Activated T-cell treated with anti-CD3 and anti-CD28 coated beads, Interleukin-2, amount 50 U/mL, for 72 hours (primary cell): ENCODE measurements at places on chromosomes 2 and 18. TPM values are rescaled to one million over a fixed set of nuclear protein-coding genes. Genes with fewer than 3 reads are reported as not detected.

AMER3 gene
- total RNA-seq, result not detected

NCKAP5 gene
- total RNA-seq, result not detected

ZC3H8 gene
- total RNA-seq, result 31.7 TPM

GRCh38 chr2:189407281-189408209 lies 33.7 kb upstream of the WDR75 start:
- no peak for DNase-seq
- H3K4me3 ChIP-seq, result peak overlapping the region; percentile 37
- H3K36me3 ChIP-seq, result no peaks in the 10 kb centered on the region
- peak overlapping the region; percentile 28 for H3K27ac ChIP-seq
- no peaks in the 10 kb centered on the region for H3K27me3 ChIP-seq

DNA sequence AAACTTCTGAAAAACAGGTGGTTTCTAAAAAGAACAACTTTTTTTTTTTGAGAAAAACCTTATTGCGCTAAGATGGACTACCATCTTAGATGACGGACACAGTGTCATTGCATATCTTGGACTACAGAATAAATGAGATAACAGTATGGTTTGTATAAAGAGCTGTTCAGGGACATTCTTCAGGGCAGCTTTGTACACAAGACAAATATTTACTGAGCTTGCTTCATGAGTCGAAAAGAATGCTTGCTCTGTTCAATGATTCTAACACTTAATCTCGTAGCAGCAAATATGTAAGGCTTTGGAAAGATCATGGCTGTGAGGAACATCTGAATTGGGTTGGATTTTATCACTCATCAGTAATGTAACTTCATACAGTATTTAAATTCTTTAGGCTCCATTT lies 282.5 kb upstream of the CWC22 start:
- no peak overlapping the region for H3K4me3 ChIP-seq
- no peak overlapping the region for H3K27ac ChIP-seq
- H3K27me3 ChIP-seq, result no peaks in the 10 kb centered on the region
- H3K36me3 ChIP-seq, result no peaks in the 10 kb centered on the region
- H3K4me1 ChIP-seq, result no peaks in the 10 kb centered on the region
- DNase-seq, result no peak

GRCh38 chr2:120498121-120498520 lies 152.2 kb downstream of the INHBB start:
- H3K27ac ChIP-seq, result no peak overlapping the region
- DNase-seq, result no peak
- no peak overlapping the region for H3K4me3 ChIP-seq

DNA sequence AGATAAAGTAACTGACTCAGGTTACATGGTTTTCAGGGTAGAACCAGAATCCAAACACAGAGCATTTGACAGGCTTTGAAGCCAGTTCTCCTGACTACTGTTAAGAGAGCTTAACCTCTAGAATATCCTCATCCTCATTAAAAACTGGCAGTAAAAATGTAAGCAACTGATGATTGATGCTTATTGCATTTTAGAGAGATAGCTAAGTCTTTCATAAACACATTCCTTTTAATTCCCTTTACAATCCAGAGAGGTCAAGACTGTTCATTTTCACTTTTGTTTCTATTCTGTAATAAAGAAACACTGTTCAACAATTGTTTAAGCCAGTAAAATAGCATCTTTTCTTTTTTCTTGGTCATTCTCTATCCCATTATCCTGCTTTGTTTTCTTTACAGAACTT lies 53.9 kb upstream of the RAB27B start:
- peaks cover 23% of the 10 kb centered on the region for H3K27me3 ChIP-seq
- H3K4me3 ChIP-seq, result no peak overlapping the region
- H3K36me3 ChIP-seq, result no peaks in the 10 kb centered on the region
- peaks cover 21% of the 10 kb centered on the region for H3K4me1 ChIP-seq

- H3K4me1 ChIP-seq, result no peaks in the 10 kb centered on the region
- DNase-seq, result peak; percentile 26
- no peak overlapping the region for H3K27ac ChIP-seq
- H3K27me3 ChIP-seq, result no peaks in the 10 kb centered on the region
Measured at GRCh38 chr18:49041435-49042245, 90.9 kb upstream of the SMAD7 start.

GRCh38 chr18:67862069-67862468 lies 345.5 kb upstream of the DSEL start:
- H3K4me1 ChIP-seq, result no peaks in the 10 kb centered on the region
- no peaks in the 10 kb centered on the region for H3K27me3 ChIP-seq
- no peak overlapping the region for H3K27ac ChIP-seq
- no peak for DNase-seq

DNA sequence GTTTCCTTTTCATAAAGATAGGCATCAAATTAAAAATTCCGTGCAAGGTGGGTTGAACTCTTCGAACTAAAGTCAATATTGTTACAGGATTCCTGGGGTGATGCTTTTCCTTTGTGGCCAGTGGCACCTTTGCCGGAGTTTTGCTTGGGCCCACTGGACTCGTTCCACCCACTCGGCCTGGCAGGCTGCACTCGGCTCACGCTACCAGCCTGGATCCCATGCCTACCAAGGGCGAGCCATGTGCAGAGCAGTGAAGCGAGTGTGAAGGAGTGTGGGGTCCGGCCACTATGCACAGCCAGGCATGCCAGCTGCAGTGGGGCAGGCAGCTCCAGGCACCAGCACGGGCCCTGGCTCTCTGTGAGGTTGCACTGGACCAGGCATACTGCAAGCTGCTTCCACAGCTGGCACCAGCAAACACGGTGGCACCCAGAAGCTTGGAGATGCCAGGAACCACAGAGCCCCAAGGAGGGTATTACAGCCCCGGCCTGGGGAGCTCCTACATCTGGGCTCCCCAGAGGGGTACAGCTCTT lies 83.6 kb downstream of the DTNB start:
- peaks cover 70% of the 10 kb centered on the region for H3K4me1 ChIP-seq
- H3K27me3 ChIP-seq, result no peaks in the 10 kb centered on the region
- H3K36me3 ChIP-seq, result no peaks in the 10 kb centered on the region
- H3K4me3 ChIP-seq, result no peak overlapping the region
- no peak for DNase-seq

- H3K27me3 ChIP-seq, result no peaks in the 10 kb centered on the region
- no peak overlapping the region for H3K27ac ChIP-seq
- H3K36me3 ChIP-seq, result peaks cover 6% of the 10 kb centered on the region
- DNase-seq, result peak; percentile 35
- H3K4me3 ChIP-seq, result no peak overlapping the region
Measured at GRCh38 chr2:112121682-112122254, 16.4 kb upstream of the FBLN7 start.

- no peaks in the 10 kb centered on the region for H3K36me3 ChIP-seq
- H3K4me3 ChIP-seq, result no peak overlapping the region
- peak; percentile 31 for DNase-seq
- H3K27ac ChIP-seq, result no peak overlapping the region
- no peaks in the 10 kb centered on the region for H3K27me3 ChIP-seq
- H3K4me1 ChIP-seq, result peaks cover 15% of the 10 kb centered on the region
Measured at GRCh38 chr18:3177902-3178687, 41.7 kb downstream of the MYOM1 start.
